SW480 (cell line): ENCODE measurements at places on chromosomes 7 and 10.

GRCh38 chr7:114956702-114957101 lies 34.8 kb downstream of the MDFIC start:
- DNase-seq, result no peak

DNA sequence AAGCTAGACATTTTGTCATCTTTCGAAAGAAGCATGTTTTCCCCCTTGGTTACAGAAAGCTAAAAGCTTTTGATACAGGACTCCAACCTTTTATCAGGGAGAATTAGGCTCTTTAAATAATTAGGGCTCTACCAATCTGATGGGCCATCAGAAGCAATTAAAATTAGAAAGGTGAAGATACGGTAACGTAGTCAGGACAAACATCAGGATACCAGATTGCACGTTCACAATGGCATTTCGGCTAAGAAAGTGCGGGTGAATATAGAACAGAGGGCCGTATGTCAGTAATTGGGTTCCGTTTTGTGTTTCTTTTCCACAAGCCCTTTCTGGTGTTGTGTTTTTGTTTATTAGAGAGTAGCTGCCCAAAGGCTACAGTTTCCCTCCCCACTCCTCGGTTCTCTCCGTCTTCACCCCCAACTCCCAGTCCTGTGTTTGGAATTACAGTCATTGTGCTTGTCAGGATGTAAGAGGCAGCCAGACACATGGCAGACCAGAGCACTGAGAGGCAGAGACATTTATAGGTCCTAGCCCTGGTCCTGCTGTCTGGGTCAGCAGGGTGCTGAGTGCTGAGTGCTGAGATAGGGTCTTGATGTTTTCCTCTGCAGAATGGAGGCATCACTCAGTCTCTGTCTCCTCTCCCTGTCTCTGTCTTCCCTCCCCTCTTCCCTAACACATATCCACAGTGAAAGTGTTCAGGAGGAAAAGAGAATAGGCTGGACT lies 5.5 kb downstream of the PFKP start:
- DNase-seq, result no peak

DNA sequence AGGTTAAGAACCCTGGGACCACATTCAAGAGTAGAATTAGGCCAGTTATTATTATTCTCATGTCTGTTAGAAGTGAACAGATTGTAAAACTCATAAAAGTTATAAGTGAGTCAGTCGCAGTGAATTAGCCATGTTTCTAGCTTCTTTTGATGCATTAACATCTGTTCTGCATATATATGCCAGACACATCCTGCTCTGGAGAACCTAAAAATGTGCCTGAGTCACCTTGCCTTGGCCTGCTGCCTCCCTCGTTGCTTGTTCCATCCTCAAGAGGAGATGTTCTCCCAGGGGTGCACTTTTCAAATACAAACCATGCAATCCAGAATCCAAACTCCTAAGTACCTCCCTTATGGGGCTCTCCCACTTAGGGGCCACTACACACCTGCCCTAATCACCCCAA lies 14.8 kb downstream of the TSPAN12 start:
- DNase-seq, result no peak

GRCh38 chr7:35681231-35682029 lies 13.5 kb downstream of the HERPUD2 start:
- DNase-seq, result no peak

- DNase-seq, result no peak
Observed at GRCh38 chr7:106611911-106612310, 49.0 kb downstream of the CCDC71L start.

DNA sequence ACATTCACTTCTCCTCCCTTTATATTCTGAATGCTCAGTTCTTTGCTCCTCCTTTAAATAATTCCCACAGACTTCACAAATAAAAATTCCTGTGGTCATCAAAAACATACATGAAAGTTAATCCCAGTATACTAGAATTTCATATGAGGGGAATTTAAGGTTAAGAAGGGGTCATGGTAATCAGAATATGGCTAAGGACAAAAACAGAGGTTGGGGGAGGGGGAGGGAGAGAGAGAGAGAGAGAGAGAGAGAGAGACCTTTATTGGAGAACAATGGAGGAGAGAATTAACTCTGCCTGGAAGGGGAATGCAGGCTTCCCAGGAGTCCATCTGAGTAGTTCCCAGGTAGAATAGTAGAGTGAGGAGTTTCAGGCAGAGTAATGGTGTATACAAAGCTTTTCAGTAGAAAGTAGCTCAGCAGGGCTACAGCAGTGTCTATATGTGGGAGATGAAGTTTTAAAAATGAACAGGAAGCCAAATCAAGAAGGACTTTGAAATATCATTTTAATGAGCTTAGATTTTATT lies 5.2 kb upstream of the CUBN start:
- DNase-seq, result peak; percentile 22

GRCh38 chr10:3290550-3290949 lies 118.0 kb upstream of the PITRM1 start:
- no peak for DNase-seq

GRCh38 chr7:33788531-33788930 lies 116.8 kb upstream of the BMPER start:
- DNase-seq, result no peak

DNA sequence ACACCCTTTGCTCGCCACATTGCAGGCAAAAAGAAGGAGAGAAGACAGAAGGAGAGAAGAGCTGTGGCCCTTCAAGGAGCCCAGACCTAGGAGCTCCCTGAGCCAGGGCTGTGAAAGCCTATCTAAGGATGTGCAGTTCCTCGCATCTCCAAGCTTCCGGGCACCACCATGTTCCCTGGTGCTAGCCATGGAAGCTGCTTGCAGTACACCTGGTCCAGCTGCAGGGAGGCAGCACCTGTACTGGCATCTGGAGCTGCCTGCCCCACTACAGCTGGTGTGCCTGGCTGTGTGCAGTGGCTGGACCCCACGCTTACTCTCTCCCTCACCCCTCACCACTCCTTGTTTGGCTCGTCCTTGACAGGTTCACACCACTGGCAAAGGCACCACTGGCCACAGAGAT lies 1111.8 kb upstream of the POT1 start:
- DNase-seq, result no peak

GRCh38 chr7:75617634-75618234 lies 121.0 kb downstream of the HIP1 start:
- no peak for DNase-seq

DNA sequence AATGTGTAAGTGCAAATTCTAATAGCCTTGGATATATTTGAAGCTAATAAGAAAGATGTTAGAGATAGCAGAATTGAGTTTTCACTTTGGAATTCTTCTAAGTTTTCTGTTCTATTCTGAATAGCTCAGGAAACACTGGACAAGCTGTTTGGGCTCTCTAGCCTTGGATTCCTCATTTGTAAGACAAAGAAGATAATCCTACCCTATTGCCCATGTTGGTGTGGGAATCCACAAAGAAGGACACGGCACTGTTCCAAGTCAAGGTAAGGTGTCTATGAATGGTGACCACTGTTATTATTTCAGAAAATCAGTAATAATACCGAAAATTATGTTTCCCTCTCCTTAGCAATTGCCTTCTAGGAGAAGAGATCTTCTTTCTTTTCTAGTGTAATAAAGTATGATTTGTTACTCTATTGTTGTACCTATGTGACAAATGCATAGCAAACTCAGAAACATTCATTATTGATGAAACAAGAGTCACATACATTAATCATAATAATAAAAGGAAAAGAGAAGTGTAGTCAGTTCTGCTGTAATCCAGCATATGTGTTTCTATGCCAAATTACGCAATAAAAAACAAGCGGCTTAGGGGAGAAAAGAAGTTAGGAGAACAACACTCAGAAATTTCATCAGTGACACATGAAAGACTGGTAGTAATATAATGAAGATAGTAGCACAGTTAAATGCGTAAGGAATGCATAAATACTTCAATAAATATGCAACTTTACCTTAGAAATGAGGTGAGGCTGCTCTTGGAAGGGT lies 1012.3 kb upstream of the PHF14 start:
- no peak for DNase-seq

- DNase-seq, result no peak
Observed at GRCh38 chr7:32142649-32143048, 72.4 kb upstream of the PDE1C start.

GRCh38 chr10:49335364-49335972 lies 36.5 kb downstream of the C10orf71 start:
- no peak for DNase-seq

DNA sequence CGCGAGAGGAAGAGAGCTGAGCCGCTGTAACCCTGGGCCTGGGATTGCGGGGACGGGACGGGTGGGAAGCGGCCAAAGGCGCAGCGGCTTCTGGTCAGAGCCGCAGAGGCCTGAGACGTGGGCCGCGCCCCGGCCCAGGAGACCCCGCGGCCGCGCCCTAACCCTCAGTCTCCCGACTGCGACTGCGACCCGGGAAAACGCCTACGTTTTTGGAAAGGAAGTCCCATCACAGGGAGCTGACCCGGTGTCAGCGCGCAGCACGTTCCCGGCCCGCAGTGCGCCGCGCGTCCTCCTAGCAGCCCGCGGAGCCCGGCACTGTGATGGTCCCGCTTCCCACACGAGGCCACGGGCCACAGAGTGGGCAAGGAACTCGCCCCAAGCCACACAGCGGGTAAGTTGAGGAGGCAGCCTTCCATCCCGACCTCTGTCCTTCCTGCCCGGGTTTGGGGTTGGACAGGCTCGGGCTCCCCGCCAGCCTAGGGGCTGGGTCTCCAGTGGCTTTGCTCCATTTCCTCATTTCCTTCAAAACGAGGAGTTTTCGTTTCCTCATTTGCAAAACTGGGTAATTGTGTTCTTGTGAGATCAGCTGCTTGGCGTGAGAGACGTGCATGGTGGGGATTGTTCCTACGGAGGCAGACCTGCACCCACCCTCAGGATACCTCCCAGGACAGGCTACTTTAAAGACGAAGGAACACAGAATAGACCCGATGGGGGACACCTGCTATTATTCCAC lies 1.2 kb downstream of the GPNMB start:
- no peak for DNase-seq

DNA sequence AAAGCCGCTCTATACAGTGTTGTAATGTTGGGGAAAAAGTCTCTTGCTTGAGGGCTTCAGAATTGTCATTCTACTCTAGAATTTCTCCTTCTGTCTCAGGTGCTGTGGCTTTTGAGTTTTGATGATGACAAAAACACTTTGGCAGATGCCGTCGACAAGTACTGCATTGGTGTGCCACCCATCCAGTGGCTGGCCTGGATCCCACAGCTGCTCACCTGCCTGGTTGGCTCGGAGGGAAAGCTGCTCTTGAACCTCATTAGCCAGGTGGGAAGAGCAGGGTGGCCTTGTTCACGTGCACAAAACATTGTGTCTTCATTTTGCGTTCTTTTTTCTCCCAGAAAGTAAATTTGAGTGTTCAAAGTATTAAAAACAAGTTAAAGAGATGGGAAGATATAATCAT lies 112.0 kb downstream of the TRRAP start:
- DNase-seq, result no peak

DNA sequence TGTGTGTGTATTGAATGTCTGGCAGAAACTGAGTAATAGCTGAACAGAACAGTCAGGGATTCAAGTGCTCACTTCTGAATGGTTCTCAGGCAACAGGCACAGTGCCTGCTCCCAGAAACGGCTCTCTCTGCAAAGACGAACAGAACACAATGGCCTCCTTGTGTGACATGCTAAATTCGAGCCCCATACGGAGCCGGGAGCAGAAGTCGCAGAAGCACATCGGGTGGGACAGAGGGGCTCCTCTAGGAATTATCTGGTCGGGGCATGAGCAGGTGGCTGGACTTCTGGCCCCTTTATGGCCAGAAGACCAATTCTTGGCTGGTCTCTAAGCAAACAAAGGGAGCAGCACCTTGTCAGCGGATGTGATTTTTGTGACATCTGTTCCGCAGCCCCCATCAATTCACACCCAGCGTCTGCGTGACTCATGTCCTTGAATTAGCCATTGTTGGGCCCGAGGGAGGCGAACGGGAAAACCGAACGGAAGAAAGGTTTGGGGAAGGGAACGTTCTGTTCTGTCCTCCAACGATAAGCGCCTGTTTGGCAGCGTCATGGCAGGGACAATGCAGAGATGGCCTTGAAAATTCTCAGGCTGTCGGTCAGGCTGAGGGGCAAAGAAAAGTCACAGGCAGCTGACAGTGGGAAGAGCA lies 47.3 kb upstream of the NPTX2 start:
- DNase-seq, result peak; percentile 65

GRCh38 chr7:80264769-80265495 lies 130.3 kb downstream of the GNAI1 start:
- no peak for DNase-seq

DNA sequence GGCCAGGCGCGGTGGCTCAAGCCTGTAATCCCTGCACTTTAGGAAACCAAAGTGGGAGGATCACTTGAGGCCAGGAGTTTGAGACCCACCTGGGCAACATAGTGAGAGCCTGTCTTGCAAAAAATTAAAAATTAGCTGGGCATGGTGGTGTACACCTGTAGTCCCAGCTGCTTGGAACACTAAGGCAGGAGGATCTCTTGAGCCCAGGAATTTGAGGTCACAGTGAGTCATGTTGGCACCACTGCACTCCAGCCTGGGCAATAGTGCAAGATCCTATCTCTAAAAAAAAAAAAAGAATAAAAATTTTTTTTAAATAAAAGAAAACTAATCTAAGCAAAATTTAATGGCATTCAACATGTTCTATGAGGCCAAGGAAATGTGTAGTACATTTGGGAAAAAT lies 44.9 kb upstream of the UBN2 start:
- DNase-seq, result no peak

GRCh38 chr10:132436861-132437410 lies 39.9 kb downstream of the PWWP2B start:
- no peak for DNase-seq

GRCh38 chr10:95246582-95247051 lies 44.2 kb downstream of the PDLIM1 start:
- peak; percentile 47 for DNase-seq

DNA sequence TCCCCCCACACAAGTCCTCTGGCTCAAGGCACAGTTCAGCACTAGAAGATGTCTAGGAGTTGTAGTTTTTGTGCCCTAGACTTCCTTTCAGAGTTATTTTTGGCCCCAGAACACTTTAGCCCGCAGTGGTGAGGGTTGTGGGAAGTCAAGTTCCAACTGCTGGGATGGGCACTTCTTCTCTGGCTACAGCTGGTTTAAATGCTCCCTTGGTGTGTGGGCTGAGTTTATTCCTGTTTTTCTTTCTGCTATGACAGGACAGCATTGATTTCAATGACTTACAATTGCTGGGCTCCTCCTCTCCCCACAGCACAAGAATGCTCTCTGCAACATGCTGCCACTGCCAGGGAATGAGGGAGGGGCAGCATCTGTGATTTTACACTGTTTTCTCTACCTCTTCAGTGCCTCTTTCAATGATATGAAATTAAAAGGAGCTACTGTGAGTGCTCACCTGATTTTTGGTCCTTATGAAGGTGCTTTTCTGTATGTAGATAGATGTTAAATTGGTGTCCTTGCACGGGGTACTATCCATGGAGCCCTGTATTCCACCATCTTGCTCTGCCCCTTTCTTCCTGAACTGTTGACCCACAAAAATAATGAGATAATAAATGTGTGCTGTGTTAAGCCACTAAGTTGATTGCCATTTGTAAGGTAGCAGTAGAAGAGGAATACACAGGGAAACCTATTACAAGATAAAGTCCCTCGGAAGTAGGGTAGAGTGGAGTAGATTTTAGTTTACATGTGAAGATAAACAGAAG lies 56.3 kb downstream of the SLC13A1 start:
- no peak for DNase-seq
